ENCODE measurements at places on chromosomes 1 and 21.

DNA sequence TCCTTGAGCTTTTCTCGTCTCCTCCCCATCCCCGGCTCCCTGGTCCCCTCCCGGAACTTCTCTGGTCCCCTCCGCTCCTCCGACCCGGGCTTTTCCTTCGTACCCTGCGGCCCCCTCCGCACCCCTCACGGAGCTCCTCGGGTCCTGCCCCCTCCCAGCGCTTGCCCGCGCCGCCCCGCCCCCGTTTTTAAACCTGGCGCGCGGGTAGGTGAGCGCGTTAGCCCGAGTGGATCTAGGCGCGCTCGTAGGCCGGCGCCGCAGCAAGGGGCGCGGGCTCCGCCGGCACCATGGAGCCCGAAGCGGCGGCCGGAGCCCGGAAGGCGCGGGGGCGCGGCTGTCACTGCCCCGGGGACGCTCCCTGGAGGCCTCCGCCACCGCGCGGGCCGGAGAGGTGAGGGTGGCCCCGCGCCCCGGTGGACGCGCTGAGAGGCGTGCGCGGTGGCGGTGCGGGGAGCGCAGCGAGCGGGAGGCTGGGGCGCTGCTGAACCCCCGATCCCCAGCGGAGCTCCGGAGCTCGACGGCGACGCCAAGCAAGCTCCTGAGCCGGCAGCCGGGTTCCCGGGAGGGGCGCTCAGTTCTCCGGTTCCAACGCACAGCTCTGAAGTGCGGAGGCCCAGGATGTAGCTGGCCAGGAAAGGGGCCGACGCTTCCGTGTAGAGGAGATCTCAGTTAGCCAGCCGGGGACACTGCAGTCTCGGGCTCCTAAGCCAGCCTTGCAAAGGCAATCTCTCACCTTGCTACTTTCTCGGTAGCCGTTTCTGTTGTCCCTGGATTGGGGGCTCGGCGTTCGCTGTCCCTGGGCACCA lies at the start of gene RIPPLY3:
Gene RIPPLY3 (plus strand): TSS at position 217 of the 806 bp plus-strand sequence. CDS start 71 bp downstream, at position 288.
- DNase-seq, result no peak

- no peak for DNase-seq
Observed at GRCh38 chr1:158145173-158145719, 35.4 kb upstream of the CD1D start.

GRCh38 chr1:113389359-113389952 lies 859 bp upstream of the MAGI3 start:
- no peak for DNase-seq

DNA sequence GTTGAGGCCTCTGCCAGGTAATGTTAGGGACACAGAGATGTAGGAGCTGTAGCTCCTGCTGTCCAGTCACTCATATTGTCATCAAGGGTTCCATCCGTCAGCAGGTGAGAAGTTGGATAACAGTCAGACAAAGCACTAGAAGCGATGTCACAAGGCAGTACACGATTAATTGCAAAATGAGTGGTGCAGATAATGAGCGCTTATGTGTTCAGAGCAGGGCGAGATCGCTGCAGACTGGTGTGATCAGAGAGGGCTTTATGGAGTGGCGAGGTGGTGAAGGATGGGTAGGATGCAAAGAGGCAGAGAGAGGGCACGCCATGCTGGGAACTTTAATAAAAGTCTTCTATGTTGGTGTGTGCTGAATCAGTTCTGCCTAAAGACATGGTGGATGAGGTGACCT lies 8.8 kb downstream of the TMCC2 start:
- no peak for DNase-seq

DNA sequence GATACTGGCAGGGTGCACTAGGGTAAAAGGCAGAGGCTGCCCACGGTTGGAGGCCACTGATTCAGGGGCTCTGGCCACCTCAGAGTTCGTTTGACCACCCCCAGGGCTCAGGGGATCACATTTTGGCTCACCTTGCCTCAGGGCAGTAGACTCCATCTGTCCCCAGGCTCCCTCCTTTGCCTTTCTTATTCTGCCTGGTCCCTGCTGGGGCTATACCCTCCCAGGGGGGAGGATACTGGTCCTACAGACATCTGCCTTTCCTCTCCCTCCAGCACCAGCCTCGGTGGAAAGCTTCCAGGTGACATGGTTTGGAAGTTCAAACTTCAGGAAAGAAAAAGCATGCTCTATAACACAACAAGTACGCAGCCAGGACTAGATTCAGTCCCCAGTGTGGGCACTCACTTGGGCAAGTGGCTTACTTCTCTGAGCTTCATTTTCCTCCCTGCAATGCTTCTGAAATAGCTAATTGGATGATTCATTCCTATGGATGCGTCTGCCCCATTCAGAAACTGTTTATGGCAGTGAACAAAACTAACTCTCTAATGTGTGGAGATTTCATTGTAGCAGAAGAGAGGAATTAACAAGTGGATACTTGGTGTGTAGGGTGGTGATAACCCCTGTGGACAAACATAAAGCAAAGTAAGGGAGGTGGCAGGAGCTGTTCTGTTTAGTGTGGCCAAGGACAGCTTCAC lies 154.8 kb downstream of the TRABD2B start:
- DNase-seq, result no peak

DNA sequence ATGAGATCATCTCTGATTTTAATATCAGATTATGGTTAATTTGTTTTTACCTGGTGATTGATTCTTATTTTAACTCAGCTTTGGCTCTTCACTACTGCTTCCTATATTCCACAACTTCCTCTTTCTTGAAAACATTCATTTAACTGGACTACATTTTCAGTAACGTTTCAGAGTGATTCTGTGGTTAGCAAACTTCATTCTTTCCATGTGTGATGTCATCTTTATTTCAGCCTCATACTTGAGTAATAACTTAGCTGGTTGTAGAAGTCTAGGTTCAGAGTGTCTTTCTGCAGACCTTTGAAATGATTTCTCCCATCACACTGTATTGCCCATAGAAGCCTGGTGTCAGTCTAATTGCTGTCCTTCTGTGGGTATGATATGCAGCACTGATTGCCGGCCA lies 36.0 kb upstream of the SLC35F3 start:
- no peak for DNase-seq

- no peak for DNase-seq
Observed at GRCh38 chr1:114103992-114104391, 49.7 kb downstream of the SYT6 start.

All from stimulated activated CD8-positive, alpha-beta memory T cell treated with anti-CD3 and anti-CD28 coated beads, Interleukin-7, amount 100 ng/mL, for 48 hours (primary cell).